ENCODE measurements at places on chromosomes 7 and 10.

DNA sequence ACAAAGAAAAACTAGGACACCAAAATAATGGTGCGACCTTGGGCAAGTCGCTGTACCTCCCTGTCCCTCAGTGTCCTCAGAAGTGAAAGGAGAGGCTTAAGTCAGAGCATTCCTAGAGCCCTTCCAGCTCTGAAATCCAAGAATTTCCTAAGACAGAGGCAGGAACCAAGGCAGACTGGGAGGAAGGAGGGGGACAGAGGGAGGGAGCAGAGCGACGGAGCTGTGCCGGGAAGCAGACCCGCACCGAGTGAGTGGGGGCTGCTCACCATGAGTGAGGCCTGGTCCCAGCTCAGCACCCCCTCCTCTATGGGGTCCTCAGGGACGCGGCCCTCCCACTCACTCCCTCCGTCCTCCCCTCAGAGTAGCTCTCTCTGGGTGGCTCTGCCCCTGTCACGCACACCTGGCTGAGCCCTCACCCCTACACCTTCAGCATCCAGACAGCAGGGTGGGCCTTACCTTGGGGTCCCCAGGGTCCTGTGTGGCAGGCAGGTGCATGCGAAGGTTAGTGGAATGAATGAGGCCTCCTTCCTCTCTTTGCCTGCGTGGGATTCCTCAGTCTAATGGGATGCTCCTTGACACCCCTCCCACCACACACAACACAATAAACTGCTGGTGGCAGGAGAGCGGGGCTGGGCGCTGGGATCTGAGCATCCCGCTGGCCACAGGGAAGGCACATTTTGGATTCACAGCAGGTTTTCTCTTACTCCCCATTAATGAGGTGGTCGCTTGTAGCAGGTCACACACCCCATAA lies 4.6 kb upstream of the SMARCD3 start:
- DNase-seq = no peak

GRCh38 chr7:55366461-55367070 lies 1.4 kb downstream of the LANCL2 start:
- no peak for DNase-seq

DNA sequence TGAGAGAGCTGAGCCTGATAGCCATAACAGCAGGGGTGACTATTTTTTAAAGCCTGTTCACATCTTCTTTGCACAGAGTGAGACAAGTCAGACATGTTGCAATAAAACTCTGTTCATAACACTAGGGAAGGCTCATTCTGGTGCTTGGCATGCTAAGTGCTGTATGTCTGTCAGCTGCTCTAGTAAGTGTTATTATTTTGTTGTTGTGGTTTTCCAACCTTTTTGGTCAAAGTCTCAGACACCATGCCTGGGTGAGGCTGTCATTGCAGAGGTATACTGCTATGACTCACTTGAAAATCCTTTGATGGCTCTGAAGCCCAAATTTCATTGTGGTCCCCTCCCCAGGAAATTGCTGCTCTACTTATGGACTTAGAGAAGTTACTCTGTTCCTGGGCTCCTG lies 129.7 kb downstream of the ADRA2A start:
- DNase-seq = no peak

DNA sequence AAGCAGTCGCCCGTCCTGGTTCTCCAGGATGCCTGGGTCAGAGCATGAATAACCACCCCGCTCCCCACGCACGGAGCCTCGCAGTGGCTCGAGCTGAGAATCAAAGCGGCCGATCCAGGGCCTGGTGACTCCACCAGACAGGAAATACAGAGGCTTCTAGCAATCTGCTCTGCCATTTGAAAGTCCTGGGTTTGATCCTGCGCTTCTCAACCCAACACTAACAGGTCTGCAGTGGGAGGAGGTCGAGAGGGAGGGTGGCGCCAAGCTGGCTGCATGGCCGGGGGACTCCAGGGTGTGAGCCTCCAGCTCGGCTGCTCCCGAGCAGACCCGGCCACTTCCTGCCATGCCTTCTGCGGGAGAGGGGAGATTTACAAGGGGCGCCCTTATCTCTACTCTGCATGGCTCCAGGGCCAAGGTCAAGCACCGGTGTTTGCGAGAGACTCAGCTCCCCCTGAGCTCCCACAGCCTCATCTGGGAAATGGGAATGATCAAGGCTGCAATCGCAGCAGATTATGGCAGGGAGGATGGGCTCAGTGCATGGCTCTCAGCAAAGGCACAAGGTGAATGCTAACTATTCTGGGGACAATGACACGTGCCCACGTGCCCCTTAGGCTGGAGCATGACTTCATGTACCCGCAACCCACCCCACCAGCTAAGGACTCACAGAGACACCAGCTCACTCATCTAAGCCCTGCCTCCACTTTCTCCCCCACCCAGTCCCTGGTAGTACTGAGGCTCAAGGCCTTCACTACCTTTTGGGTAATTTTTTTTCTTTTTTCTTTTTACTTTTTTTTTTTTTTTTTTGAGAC lies 73.9 kb upstream of the TNRC18 start:
- no peak for DNase-seq

- no peak for DNase-seq
Measured at GRCh38 chr7:26343837-26344236, 52.2 kb downstream of the SNX10 start.

DNA sequence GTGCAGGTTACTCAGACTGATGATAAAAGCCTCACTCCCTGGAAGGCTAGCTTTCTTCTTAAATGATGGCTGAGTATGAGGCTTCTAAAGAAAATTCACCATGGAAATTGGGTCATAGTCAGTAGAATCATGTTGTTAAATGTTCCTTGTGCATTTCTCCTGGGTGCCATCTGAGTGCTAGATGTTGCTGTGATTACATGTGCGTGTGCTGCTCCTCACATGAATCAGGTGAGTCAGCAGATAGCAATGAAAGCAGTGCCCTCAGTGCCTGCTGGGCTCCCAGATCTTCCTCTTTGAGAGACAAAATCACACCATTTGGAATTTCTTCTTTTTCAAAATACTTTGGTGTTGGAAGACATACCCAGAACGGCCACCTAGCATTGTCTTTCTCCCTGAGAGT lies 331.7 kb downstream of the XPNPEP1 start:
- DNase-seq = no peak

DNA sequence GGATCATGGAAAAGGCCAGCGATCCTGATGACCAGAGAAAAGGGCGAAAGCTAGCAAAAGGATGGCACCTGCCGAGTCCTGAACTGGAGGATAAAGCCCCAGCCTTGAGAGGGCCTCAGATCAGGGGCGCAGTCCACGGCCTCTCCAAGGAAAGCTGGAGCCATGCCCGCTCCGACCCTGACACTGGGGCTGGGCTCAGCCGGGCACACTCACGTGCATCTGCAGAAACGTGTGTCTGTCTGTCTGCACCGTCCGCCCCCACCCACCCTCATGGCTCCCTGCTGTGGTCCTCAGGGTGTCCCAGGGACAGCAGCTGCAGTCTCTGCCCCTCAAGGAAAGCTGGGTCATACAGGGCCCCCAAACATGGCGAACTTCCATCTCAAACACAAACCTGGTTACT lies 200.5 kb downstream of the TCERG1L start:
- DNase-seq = no peak

GRCh38 chr10:132305654-132306342 lies 2.0 kb downstream of the STK32C start:
- no peak for DNase-seq

DNA sequence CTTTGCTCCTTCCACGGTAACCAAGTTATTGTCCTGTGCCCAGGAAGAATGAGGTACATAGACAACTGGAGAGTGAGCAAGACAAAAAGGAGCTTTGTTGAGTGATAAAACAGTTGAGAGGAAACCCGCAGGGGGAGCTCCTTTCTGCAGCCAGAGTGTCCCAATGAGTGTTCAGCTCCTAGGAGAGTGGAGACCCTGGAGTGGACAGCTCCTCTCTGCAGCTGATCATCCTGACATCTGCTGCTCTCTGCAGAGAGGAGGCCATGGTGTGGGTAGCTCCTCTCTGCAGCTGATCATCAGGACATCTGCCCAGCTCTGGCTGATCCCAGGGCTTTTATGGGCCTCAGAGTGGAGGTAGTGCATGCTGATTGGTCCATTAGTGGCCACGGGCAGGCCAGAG lies 53.4 kb upstream of the PCDH15 start:
- no peak for DNase-seq

GRCh38 chr7:34385384-34385783 lies 272.6 kb upstream of the NPSR1 start:
- no peak for DNase-seq

GRCh38 chr10:42929993-42930392 lies 146.9 kb upstream of the RET start:
- no peak for DNase-seq
